RCC 7860 (cell line): ENCODE measurements at places on chromosomes 12 and 14.

DNA sequence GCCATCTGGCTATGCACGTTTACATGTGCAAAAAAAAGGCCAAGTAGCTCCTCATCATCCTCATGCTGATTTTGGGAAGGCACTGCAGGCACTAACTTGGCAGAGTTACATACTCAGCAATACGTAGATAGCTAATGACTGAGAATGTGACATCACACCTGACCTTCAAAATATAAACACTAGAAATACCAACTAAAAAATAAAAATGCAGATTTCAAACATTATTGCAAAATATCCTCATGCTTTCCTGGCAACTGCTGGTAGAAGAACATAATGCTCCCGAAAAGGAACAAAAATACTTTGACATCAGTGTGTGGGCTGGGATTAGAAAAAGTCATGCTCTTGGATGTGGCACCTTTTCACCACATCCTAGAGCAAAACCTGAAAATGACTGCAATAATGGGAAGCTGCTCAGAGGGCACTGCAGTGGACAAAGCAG, 153.2 kb upstream of the ABCD2 start:
- no peak for DNase-seq

GRCh38 chr14:102026934-102027333, 59.9 kb downstream of the HSP90AA1 start:
- no peak for DNase-seq

GRCh38 chr14:33120341-33120740, 181.7 kb downstream of the NPAS3 start:
- DNase-seq: peak; percentile 4

DNA sequence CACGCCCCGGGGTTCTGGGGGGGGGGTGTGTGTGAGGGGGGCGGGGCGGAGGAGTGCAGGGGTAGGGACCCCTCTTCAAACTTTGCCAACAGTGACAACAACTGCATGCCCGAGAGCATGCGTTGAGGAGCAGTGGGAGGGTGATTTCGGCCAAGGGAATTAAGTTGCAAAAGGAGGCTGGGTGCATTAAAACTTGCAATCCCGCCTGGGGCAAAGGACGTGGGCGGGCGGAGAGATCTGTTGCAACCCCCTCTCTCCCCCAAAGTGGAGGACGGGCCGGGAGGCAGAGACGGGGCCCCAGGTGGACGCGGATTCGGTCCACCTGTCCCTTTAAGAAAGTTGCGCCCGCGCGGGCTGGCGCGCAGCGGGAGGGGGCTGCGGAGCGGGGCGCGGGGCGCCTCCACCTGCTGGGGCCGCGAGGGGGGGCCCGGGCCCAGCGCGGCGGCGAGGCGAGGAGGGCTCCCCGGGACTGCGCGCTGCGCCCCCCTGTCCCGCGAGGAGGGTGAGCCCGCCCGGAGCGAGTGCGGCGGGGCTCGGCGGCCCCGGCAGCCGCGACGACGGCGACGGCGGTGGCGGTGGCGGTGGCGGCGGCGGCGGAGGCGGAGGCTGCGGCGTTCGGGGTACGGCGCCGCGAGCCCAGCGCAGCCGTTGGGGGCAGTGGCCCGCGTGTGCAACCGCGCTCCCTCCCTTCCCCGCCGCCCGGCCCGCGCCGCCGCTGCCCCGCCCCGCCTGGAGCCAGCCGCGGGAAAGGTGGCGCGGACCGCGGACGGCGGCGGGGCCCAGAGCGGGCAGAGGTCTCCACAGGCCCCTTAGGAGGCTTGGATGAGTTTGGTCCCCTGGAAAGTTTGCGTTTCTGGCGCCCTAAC, 530 bp upstream of the FOXN4 start:
- no peak for DNase-seq

- no peak for DNase-seq
These were observed 8.6 kb downstream of the NANOG start for GRCh38 chr12:7797698-7798398.

GRCh38 chr12:49233842-49234526, 30.9 kb upstream of the TUBA1C start:
- DNase-seq: no peak

- no peak for DNase-seq
These were observed 11.2 kb upstream of the PRPH start for GRCh38 chr12:49283541-49284429.
